CD8-positive, alpha-beta T cell (primary cell): ENCODE measurements at places on chromosomes 7 and 10.
A peak's percentile ranks its signal among the peaks of the same experiment; 100 is the strongest.

DNA sequence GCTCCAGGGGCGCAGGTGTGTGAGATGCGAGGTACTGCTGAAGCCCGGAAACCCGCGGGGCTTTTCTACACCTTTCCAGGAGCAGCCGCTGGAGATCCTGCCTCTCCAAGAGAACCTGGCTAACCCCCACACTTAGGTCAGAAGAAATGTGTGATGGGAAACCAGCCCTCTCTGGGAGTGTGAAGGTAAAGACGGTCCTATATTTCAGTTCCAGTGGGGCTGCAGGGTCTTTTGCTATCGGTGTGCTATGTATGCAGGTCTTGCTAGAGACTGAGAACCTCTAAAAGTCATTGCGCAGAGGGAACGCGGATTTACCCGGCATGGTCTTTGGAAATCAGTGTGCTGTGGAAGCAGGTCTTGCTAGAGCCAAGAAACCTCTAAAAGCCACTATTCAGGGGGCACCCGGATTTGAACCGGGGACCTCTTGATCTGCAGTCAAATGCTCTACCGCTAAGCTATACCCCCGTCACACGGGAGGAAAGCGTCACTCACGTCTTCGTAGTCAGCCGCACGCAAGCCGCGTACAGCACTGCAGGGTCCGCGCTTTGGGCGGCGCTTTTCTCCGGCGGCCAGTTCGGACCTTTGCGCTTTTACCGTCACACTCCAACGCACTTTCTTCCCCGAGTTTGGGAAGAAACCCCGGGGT lies 46.0 kb downstream of the ZNF777 start:
- DNase-seq: peak; percentile 44

DNA sequence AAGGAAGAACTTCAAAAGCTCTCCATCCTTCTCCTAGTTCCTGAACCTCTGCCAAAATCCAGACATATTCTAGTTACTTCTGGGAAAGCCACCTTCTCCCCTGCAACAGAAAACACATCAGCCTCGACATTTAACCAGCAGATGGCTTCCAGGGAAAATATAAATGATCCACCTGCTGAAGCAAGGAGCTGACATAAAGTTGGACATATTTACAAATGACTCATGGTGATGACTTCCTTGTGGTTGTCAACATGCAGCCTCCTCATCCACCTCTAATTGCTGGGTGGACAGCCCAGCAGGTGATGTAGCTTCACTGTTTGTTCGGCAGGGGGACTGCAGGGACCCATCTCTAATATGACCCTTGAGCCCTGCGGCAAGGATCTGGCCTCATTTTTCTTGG lies 266.0 kb downstream of the C7orf25 start:
- no peak for DNase-seq

DNA sequence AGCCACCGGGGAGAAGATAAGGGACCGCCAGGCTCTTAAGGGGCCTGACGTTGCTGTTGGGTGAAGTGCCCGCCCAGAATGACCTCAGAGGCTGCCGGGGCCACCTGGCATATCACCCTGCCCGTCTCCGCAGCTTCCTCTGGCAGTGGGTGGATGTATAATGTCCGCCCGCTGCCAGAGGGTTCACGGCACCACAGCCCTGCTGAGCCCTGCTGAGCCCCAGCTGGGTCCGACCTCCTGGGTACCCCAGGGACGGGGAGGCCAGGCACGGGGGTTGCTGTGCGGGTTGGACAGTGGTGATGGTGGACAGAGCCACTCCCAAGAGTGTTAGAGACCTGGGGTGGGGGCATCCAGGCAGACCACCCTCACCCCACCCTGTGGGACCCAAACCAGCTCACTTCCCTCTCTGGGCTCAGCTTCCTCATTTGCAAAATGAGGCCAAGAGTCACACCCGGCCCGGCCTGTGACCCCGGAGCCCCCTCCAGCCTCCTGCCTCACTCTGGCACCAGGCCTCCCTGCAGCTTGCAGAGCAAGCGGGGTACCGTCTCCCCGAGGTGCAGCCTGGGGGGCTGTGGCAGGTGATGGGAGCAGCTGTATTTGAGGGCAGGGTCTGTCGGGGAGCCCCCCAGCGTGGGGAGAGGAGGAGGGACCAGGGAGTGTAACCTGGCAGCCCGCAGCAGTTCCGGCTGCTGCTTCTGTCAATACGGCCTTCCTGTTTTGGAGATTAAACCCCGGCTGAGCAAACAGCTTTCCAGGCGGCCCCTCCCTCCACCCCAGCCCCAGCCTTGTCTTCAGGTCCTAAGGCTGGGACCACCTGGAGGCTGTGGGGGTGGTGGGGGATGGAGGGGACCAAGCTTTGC lies 8.4 kb upstream of the LFNG start:
- peak; percentile 55 for DNase-seq

GRCh38 chr7:50709151-50709550 lies 73.5 kb downstream of the GRB10 start:
- DNase-seq: no peak

- DNase-seq: no peak
Observed at GRCh38 chr7:71679480-71679879, 547.5 kb downstream of the GALNT17 start.

GRCh38 chr7:13801669-13802068 lies 187.8 kb downstream of the ETV1 start:
- no peak for DNase-seq

- DNase-seq: no peak
Observed at GRCh38 chr10:128421371-128422160, 295.3 kb upstream of the MKI67 start.

DNA sequence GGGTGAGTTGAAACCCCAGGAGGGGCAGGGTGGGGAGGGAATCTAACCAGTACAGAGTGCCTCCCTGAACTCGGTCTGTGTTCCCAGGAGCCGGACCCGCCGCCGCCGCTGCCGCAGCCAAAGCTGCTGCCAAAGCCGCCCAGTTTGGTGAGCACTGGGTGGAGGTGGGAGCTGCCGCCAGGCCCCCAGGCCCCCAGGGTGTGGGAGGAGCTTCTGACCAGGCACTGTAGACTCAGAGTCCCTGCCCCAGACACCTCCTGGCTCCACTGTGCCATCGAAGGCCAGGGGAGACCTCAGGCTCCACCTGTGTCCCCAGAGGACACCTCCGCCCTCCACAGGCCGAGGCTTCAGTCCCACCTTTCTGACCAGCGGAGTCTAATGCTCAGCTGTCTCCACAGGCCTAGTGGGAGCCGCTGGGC lies 20.4 kb upstream of the LIMK1 start:
- DNase-seq: no peak

GRCh38 chr10:88088441-88089340 lies 225.3 kb downstream of the PTEN start:
- DNase-seq: no peak
